ENCODE measurements at places on chromosomes 6 and 20.

- DNase-seq, result no peak
Measured at GRCh38 chr6:148223424-148223842, 119.2 kb upstream of the SASH1 start.

DNA sequence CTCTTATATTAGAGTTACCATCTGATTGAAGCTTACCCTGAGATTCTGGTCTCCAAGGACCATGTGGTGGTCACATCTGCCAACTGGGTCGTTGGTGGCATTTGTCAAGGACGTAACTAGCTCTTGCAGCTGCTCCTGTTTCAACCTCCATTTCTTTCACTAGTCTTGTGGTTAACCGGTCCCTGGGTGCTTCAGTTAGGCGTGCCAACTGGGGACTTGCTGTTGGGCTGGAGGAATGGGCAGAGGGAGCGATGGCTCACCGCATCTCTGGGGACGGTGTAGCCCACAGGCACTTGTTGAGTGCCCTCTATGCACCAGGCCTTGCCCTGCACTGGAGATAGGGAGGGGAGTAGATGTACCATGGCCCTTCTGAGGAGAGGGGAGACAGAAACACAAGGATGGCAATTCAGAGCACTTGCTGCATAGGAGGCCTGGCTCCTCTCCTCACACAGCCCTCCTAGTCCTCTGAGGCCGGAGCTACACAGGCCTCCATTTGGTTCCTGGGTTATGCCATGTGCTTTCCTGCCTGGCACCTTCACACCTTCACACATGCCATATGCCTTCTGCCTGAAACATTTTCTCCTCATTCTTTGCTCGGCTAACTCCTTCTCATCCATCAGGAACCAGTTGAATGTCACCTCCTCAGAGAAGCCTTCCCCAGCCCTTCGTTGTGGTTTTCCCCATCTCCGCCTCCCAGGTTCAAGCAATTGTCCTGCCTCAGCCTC lies 20.0 kb upstream of the ASXL1 start:
- DNase-seq, result no peak

- no peak for DNase-seq
Measured at GRCh38 chr6:15493437-15494168, 169.2 kb downstream of the DTNBP1 start.

DNA sequence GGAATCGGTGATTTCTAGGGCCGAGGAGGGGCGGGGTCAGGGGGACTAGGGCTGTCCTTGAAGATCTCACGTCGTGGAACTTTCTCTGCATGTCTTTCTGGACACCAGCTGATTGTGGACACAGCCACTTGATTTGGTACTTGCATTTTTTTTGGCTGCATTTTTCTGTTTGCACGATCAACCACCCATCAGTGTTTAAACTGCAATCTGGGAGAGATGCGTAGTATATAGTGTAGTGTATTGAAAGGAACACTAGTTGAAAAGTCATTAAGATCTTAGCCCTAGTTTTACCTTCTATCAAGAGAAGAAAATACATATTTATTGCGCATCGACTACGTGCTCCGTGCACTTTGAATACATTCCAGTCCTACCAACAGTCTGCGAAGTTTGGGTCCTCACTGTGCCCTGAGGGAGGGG lies 657 bp downstream of the NT5DC1 start:
- DNase-seq, result no peak

- DNase-seq, result no peak
Measured at GRCh38 chr6:157284738-157285421, 38.4 kb downstream of the TMEM242 start.

GRCh38 chr6:139925894-139926641 lies 551.6 kb upstream of the CITED2 start:
- no peak for DNase-seq

DNA sequence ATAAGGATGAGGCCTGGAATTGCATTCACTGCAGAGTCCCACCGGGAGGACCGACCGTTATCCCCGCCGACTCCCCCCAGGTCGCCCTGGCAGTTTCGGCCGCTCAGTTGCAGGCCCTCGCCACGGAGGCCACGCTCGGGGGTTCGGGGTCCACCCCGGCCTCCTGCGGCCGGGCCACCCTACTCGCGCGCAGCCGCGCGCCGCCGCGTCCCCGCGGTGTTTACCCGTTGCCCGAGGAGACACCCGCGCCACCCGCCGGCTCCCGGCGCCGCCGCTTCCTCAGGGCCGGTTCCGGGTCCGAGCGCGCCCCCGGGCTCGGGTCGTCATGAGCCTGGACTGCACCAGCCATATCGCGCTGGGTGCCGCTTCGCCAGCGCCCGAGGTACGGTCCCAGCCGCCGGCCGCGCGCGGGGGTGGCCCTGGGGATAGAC lies at the start of gene CCDC170:
Gene CCDC170 (plus strand): TSS at position 214 of the 431 bp plus-strand sequence. CDS start 112 bp downstream, at position 326.
- DNase-seq, result no peak

DNA sequence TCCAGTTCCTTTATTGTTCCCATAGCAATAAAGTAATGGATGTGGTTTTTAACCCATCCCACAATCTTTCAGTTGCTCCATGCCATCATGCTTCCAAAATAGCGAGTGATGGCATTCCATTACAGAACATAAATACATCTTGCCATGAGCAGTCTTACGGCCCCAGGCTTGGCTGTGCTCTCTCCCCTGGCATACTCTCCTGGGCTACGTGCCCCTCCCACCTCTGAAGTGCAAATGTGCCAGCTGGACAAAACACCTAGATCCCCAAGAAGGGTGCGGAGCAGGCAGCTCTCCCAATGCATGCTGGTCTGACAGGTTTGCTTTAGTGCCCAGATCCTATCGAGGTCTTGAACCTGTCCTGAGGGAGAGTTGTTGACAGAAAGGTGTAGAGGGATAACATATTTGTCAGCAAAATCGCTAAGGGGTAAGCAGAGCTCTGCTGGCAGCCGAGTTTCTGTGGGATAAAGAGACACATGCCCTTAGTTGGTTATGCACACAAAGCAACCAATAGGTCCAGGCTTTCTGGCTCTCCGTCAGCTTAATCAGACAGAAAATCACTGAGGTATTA lies 43.9 kb upstream of the PAX1 start:
- DNase-seq, result no peak

GRCh38 chr20:52987295-52987694 lies 15.1 kb downstream of the TSHZ2 start:
- no peak for DNase-seq

DNA sequence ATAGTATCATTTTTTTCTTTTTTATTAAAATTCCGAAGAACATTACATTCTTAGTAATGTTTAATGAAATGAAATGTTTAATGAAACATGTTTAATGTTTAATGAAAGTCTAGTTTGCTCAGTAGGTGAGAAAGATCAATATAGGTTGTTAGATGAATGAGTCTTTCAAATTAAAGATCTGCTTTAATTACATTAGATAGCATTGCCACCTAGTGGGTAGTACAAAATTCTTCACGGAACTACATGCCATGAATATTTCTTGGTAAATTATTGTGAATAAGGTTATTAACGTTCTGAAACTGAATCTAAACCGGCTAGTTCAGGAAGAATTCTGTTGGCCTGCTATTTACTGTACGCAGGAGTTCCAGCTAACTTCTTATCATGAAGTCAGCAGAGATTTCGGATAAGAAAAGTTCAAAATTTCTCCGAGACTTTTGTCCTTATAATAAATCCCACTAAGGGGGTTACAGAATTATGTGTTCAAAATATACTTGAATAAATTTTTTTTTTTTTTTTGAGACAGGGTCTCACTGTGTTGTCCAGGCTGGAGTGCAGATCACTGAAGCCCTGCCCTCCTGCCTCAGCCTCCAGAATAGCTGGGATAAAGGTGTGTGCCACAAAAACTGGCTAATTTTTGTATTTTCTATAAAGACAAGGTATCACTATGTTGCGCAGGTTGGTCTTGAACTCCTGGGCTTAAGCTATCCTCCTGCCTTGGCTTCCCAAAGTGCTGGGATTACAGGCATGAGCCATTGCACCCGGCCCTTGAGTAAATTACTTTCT lies 7.9 kb upstream of the GMNN start:
- DNase-seq, result no peak

DNA sequence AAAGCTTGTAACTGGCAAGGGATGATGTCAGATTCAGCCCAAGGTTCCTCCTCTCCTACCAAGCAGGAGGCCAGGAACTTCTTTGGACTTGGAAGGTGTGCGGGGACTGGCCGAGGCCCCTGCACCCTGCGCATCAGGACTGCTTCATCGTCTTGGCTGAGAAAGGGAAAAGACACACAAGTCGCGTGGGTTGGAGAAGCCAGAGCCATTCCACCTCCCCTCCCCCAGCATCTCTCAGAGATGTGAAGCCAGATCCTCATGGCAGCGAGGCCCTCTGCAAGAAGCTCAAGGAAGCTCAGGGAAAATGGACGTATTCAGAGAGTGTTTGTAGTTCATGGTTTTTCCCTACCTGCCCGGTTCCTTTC lies 14.4 kb downstream of the TNFAIP3 start:
- DNase-seq, result no peak

DNA sequence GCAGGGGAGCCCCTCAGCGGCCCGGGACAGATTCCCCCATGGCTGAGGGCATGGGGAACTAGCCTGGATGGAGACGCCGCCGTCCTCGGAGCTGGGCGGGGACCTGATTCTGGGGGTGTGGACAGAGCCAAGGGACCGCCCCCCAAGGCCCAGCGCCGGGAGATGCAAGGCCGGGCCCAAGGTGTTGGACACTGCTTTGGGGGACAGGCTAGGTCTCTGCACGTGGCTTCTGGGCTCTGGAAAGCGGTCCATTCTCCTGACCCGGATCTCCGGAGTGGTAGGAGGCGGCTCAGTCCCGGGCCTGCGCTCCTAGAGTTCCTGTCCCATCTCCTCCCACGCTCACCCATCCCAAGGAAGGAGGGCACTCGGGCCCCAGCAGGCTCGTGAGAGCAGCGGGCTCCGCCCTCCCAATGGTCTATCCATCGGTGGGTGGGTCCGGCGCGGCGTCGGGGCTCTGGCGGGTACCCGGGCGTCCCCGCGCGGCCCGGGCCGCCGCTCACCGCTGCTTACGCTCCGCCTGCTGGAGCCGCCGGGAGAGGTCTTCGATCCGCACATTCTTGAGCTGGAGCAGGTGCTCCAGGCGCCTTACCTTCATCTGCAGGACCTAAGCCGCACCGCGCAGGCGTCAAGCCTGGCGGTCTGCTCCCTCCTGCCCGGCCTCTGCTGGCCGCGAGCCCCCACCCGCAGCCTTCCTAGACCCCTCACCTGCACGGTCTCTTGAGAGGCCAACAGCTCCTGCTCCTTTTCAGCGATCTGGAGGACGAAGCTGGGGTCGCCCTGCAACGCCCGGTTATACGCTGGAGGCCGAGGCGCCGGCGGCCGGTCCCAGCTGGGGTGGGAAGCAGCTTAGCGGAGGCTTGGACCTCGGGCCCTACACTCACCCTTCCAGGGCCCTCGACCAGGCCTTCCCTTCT lies 3.3 kb downstream of the SPEF1 start:
- DNase-seq, result no peak

- no peak for DNase-seq
Measured at GRCh38 chr6:107068691-107069630, 41.0 kb downstream of the MTRES1 start.

GRCh38 chr6:81769824-81770223 lies 17.3 kb upstream of the TENT5A start:
- no peak for DNase-seq

DNA sequence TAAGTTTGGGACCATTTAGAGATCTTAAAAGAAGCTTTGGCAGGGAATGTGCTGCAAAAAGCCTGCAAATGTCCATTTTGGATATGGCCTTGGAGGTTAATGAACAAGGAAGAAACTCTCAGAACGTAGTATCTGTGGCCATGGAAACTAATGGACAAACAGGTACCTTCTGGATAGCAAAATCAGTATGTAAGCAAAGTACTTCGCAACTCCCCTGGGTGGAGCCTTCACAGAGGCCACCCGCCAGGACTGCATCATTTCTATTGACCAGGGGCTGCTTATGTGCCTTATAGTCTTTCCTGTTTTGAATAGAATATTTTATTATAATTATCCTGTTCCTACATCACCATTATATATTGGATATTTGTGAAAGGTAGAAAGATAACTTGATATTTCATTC lies 510.8 kb upstream of the SYNCRIP start:
- no peak for DNase-seq

DNA sequence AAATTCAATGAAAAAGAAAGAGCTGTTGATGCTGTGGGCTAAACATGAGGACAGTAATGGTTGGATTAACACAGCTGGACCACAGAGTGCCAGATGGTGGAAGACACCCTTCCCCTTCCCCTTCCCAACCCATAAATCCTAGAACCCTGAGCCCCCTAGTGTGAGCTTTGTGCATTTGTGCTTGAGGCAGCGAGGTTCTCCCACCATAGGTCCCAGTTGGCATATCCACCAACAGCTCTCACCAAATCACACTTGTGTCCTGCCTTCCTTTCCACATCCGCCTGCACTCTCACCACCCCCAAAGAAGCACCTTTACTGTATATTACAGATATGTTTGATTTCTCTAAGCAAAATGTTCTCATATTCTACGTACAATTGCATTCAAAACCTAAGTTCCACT lies 32.8 kb upstream of the HBS1L start:
- no peak for DNase-seq

DNA sequence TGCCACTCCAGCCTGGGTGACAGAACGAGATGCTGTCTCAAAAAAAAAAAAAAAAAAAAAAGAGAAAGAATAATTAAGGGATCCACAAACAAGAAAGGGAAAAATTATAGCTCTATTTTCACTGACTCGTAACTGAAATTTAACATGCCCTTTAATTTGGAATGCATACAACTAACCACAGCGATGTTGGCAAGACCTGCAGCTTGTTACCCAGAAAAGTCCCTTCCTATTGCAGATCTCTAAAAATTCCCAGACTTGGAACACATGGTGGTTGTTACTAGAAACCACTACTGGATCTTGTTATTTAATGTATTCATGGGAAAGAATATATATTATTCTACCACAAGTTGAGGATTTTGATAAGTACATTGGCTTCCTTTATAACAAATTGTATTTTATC lies 27.8 kb upstream of the SMIM28 start:
- no peak for DNase-seq

DNA sequence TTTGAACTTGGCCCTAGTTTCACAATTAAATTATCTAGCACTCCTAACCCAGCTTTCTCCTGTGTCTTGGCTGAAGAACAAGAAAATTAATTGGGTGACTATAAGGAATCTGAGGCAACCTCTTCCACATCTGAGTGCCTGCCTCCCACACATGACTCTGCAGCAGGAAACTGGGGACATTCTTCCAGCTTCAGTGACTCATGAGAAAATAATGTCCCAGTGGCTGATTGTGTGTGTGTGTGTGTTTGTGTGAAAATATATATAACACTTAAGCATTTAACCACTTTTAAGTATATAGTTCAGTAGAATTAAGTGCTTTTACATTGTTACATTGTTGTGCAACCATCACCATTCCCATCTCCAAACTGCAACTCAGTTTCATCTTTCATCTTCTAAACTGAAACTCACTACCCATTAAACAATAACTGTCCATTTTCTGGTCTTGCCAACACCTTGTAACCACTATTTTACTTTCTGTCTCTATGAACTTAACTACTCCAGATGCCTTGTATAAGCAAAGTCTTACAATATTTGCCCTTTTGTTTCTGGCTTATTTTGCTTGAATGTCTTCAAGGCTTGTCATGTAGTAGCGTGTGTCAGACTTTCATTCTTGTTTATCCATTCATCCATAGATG lies 8.7 kb downstream of the TRIM38 start:
- DNase-seq, result no peak

All from C1 segment of cervical spinal cord (tissue), 14 donors.